Ascending aorta (tissue), 2 donors: ENCODE measurements at places on chromosomes 7 and 10.
A peak's percentile ranks its signal among the peaks of the same experiment; 100 is the strongest.

DNA sequence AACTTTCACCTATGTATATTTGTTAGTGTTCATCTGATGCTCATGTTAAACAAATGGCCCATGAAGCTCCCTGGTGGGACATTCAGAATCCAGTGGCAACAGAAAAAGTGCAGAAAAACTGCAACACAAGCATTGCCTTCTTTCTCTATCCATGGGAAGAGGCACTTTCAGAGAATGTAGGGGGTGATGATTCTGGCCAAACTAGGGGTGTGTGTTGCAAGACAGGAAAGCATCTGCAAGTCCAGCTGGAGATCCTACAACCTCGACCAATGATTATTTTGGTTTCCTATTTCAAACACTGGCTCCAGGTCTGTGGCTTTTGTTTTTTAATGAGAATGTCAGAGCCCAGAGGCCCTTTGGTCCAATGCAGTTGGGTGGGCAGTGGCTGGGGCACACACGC is 198.7 kb downstream of the CXCL12 start:
- DNase-seq = no peak

- DNase-seq = no peak
These were observed 22.0 kb downstream of the ADRA2A start for GRCh38 chr10:111098679-111099437.

GRCh38 chr10:7512487-7512886 is 101.7 kb upstream of the SFMBT2 start:
- no peak for DNase-seq

GRCh38 chr10:118171861-118172260 is 125.1 kb upstream of the RAB11FIP2 start:
- no peak for DNase-seq

DNA sequence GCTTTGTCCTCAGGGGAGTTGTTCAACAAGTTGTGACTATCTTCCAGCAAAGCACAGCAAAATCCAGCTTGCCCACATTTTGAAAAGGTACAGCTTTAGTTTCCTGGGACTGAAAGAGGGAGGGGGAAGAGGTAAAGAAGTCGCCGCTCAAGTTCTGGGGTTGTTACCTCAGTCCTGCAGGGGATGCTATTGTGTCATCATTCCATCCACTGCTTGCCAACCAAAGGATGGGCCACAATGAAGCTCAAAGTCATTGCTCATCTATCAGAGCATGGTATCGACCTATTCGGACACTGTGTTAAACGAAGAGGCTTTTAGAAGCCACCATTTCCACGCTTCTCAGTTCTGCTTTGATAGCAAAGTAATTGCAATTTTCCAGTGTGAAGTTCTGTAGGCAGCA is 34.3 kb downstream of the NPY start:
- no peak for DNase-seq

- no peak for DNase-seq
These were observed 65.2 kb downstream of the ATE1 start for GRCh38 chr10:121862649-121863048.

GRCh38 chr10:63344269-63344668 is 121.5 kb downstream of the JMJD1C start:
- DNase-seq = no peak

DNA sequence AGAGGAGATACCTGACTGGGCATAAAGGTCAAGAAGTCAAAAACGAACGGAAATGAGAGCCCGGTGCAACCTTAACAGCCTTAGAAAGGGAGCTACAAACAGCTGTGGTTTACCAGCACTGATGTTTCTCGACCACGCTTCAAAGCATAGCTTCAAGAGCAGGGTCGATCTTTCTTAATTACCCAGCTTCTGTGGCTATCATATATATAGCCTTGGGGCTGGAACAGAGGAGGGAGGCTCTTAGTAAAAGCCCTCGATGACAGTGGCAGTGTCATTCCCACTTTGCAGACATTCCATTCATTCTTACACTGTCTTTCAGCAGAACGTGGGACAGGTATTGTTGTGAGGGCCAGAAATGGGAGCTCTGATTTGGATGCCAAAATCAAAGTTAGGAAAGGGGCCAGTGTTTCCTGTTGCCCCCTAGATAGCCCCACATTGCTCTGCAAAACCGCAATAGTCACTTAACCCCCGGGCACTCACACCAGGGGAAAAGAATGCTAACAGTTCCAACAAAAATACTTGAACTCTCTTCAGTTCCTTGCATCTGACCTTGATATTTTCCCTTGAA is 141.5 kb downstream of the MTPAP start:
- DNase-seq = no peak

DNA sequence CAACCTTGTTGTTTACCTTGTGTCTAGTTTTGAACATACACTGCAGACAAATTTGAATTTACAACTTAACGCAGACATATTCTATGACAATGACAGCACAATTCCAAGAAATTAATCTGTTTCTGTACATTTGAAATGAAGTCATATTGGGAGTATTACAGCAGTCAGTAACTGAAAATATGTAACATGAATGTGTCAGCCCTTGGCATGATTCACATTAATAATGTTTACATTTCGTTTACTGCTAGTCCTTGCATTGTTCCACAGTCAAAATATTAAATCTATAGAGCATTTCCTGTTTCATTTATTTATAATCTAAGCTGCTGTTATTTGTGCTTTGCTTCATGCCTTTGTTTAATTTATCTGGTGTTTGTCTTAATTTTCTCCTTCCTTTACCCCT is 80.4 kb downstream of the NOC3L start:
- no peak for DNase-seq

DNA sequence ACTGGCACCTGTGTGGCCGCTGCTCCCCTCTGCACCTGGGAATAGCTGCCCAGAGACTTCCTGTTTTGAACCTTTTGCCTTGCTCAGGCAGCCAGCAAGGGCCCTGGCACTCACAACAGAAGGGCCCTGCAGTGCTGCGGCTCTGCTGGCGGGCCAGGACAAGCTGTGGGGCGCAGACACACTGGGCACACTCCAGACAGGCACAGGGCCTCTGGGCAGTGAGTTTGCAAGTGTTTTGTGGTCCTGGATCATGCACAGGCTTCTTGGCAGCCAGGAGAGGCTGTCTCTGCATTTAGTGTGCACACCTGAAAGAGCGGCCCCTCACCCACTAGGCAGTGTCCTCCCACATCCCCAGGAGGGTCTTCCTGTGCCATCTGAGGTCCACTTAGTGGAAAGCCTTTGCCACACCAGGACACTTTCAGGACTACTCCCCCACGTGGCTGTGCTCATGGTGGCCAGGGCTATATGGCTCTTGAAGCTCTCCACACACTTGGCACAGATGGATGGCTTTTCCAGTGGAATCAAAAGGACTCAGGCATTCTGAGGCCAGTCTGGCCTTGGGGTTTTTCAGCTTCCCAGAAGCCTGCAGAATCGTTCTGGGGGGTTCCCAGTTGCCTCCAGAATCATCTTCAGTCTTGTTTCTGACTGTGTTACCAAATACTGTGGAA is 5.0 kb upstream of the ATP6V0E2 start:
- DNase-seq = no peak

GRCh38 chr10:78829565-78829964 is 239.2 kb upstream of the ZMIZ1 start:
- DNase-seq = no peak

- DNase-seq = peak; percentile 71
These were observed 151.8 kb upstream of the YAE1 start for GRCh38 chr7:39414224-39415035.

- DNase-seq = no peak
These were observed 181.7 kb downstream of the LRMDA start for GRCh38 chr10:75612904-75613684.

DNA sequence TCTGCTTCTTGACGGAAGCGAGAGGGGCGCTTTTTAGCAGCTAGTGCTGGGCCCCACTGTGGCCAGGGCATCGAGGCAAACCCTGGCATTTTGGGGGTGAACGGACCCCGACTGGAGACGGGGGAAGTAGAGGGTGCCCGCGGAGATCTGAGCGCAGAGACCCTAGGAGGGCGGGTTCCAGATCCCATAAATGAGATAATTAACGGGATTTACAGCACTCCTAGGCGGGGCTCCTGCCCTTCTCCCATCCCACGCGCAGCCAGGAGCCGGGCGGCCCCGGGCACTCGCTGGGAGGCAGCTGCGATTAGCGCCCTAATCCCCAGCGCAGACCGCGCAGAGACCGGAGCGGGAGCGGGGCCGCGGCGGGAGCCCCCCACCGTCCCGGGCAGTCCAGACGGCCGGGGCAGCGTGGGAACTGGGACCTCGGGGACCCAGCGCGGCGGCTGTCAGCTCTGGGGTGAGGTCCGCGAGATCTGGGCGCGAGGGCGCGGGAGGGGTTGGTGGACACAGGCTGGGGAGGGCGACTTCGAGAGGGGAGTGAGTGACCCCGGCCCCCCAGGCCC is 735 bp downstream of the JCAD start:
- peak; percentile 61 for DNase-seq

DNA sequence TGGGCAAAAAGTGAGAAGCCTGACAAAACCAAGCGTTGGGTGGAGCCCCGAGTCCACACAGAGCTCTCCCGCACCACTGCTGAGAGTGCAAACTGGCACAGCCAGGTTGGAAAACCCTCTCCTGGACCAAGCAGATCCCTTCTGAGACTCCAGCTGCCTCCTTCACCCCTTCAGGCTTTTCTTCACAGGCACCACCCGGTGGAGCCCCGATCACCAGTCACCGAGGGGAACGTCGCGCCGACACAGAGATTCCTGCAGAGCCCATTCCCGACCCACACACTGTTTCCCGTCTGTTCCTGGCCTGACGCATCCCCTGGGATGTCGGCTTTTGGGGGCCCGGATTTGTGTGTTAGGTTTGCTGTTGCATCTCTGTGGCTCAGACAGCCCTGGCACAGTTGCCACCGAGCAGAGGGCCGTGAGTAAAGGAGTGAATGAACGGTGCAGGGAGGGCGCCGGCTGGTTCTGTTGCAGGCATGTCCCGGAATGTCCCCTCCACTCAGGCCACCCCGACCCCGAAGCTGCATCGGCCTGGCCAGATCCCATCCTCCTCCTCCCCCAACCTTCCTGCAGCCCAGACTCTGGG is 51.0 kb upstream of the INPP5A start:
- no peak for DNase-seq

GRCh38 chr10:86506499-86506898 is 15.1 kb downstream of the WAPL start:
- no peak for DNase-seq

- DNase-seq = no peak
These were observed 108.5 kb upstream of the TMEM168 start for GRCh38 chr7:112898432-112899290.

GRCh38 chr10:96287392-96288105 is 16.2 kb upstream of the BLNK start:
- DNase-seq = no peak

DNA sequence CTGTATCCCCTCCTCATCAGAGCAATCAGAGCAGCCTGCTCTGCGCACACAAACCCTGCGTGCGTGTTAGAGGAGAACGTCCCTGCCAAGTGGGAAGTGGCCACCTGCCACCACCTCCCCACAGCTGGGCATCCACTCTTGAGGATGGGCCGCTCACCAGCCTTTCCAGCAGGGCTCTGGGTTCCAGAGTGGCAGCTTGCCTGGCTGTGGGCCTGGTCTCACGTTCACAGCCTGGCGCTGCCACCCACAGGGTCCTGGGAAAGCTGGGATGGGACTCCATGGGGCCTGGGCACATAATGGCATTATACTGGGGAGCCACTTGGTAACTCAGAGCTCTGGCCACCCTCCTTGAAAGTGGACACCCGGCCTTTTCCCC is 151.1 kb upstream of the PPP2R2D start:
- DNase-seq = no peak

DNA sequence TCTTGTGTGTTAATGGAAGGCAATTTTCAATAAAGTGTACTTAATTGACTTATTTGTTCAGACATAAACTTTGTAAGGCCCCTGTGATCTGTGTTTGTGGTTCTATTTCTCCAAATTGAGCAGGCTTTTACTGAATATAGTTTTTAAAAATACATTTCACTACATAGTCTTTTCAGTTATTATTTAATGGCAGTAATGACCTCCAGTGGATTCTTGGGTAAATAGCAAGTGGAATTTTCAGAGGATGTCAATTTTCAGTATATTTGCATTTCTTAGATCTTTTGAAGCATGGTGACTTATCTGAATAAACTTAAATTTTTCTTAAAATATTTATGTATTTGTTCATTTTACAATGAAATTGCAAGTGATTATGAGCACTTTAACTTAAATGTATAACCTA is 203.1 kb upstream of the PCLO start:
- no peak for DNase-seq

DNA sequence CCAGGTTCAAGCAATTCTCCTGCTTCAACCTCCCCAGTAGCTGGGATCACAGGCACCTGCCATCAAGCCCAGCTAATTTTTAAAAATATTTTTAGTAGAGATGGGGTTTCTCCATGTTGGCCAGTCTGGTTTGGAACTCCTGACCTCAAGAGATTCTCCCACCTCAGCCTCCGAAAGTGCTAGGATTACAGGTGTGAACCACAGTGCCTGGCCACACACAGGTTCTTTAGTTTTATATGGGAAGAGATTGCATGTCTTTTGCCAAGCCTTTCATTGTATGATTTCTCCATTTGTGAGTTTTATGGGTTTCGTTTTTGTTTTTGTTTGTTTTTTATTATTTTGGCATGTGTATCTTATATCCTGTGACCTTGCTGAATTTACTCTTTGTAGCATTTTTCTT is 40.9 kb downstream of the C1GALT1 start:
- no peak for DNase-seq

- no peak for DNase-seq
These were observed 50.8 kb downstream of the CNOT4 start for GRCh38 chr7:135459076-135459475.

DNA sequence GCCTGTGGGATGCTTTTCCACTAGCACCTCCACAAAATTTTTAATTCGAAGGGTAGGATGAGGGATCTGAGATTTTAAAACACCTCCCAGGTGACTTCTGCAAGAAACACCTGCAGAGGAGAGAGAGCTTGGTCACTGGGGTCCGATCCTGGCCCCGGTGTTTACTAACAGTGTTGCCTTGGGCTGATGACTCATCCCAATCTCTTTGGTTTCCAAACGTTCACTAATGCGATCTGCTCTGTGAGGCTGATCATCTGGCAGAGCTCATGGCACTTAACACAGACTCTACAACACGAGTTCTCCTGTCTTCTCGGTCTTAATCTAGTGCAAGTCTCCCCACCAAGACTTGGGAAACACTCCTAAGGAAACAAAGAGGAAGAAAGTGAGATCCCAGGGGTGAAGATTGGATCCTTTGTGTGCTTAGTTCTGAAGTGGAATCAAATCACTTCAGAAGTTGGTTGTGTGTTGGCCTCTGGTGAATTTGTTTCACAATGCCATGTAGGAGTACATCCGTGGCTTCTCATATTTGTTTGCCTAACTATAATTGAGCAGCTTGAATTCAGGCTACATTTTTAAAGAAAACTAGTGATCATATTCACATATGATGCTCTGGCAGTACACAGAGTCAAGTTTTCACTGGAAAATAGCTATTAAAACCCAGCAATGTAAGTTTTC is 407.9 kb downstream of the NRG3 start:
- DNase-seq = no peak

- no peak for DNase-seq
These were observed 41.4 kb downstream of the ZMYND11 start for GRCh38 chr10:176677-177076.
